Activated T-helper 1 cell treated with anti-CD3 and anti-CD28 coated beads, Interleukin-12 subunit alpha, Interleukin-12 subunit beta, Interleukin-2, Interleukin-4 antibody, amounts not matched to agents 30 ng/mL and 10 ng/mL and 1 ng/mL, durations not matched to agents 14 hours and 24 hours and 36 hours (primary cell): ENCODE measurements at places on chromosomes 3 and 15.
A peak's percentile ranks its signal among the peaks of the same experiment; 100 is the strongest.

DNA sequence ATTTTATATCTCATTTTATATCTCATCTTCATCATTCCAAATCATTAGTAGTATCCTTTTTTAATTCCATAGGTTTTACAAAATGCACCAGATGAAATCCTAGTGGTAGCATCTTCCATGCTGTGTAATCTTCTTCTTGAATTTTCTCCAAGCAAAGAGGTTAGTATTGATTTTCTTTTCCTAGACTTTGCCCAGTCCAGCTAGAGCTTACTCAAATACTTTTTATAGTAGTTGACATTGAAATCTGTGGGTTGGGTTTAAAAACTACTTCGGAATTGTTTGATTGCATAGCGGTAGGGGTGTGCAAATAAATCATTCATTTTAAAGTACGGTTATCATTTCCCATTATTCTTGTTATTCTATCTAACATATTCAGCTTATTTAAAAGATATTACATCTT, 62.6 kb downstream of the NME9 start:
- no peak for DNase-seq

DNA sequence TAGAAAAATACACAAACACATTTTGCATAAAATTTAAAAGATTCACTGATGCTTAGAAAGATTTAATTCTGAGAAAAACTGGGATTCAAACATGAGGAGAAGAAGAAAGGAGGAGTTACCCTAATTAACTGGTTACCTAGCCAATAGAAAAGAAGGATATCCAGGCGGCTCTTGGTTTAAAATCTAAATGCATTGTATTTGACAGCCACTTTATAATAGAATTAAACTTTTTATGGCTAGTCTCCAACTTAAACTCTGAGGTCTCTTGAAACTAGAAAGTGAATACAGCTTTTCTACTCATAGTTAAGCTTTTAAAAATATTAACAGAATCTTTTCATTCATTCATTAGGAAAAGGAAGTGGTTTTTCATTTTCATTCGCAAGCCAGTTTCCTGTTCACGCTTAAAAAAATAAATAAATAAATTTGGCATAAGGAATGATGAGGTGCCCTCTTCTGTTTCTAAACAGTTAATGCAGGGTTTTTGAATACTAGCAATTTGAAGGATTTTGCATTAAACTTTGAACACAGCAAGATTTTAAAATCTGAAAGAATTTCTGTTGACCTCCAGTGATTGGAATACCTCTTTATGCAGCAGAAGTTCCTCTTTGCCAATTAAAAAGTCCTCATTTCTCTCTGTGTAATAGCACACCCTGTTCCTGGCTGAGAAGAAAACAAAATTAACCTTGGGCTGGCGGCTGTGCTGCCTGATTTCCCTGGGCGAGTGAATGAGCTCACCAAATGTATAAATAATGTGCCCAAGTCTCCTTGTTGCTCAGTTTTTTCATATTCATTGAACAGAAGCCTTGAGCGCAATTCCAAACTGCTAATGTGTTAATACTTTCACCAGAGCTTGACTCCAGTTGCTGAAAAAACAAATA, 105.1 kb downstream of the ZMAT3 start:
- DNase-seq: no peak

- no peak for DNase-seq
Measured at GRCh38 chr3:38219609-38220197, 45.9 kb upstream of the SLC22A13 start.

DNA sequence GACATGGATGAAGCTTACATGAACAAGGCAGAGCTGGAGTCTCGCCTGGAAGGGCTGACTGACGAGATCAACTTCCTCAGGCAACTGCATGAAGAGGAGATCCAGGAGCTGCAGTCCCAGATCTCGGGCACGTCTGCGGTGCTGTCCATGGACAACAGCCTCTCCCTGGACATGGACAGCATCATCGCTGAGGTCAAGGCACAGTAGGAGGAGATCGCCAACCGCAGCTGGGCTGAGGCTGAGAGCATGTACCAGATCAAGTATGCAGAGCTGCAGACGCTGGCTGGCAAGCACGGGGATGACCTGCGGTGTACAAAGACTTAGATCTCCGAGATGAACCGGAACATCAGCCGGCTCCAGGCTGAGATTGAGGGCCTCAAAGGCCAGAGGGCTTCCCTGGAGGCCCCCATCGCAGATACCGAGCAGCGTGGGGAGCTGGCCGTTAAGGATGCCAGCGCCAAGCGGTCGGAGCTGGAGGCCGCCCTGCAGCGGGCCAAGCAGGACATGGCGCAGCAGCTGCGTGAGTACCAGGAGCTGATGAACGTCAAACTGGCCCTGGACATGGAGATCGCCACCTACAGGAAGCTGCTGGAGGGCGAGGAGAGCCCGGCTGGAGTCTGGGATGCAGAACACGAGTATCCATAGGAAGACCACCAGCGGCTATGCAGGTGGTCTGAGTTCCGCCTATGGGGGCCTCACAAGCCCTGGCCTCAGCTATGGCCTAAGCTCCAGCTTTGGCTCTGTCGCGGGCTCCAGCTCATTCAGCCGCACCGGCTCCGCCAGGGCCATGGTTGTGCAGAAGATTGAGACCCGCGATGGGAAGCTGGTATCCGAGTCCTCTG, 77.6 kb downstream of the CLDN11 start:
- no peak for DNase-seq

GRCh38 chr3:185760088-185760487, 64.8 kb downstream of the IGF2BP2 start:
- DNase-seq: no peak

DNA sequence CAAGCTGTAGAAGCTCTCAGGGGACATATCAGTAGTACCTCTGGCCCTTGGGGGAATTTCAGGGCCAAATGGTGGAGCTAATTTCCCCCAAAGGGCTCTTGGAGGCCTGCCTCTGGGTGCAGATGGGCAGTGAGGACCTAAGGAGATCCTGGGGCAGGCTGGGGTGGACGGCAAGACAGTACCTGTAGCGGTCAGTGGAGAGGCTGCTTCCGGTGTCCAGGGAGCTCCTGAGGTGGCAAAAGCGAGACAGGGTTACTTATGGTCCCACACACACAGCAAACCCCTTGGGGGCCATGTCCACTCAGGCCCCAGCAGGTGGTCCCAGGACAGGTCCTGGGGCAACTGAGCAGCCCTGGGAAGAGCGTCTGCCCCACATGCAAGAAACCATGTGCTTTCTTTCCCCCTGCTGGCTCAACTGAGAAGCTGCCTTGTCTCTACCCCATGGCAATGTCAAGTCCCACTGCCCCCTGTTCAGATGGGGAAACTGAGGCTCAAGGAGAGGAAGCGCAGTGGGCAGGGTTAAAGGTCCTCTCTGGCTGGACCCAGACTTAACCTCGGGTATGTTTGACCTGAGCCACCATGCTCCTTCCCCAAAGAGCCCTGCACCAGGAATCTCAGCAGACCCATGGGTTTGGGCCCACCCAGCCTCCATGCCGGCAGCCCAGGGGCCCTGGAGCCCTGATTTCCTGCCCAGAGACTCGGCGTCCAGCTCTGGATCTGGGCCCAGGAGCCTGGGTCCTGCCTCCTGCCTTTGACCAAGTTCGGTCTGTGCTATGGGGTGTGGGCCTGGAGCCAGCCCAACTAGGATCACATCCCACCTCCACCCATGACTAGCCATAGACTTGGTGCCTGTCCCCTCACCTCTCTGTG, 25.7 kb downstream of the IQSEC1 start:
- no peak for DNase-seq

DNA sequence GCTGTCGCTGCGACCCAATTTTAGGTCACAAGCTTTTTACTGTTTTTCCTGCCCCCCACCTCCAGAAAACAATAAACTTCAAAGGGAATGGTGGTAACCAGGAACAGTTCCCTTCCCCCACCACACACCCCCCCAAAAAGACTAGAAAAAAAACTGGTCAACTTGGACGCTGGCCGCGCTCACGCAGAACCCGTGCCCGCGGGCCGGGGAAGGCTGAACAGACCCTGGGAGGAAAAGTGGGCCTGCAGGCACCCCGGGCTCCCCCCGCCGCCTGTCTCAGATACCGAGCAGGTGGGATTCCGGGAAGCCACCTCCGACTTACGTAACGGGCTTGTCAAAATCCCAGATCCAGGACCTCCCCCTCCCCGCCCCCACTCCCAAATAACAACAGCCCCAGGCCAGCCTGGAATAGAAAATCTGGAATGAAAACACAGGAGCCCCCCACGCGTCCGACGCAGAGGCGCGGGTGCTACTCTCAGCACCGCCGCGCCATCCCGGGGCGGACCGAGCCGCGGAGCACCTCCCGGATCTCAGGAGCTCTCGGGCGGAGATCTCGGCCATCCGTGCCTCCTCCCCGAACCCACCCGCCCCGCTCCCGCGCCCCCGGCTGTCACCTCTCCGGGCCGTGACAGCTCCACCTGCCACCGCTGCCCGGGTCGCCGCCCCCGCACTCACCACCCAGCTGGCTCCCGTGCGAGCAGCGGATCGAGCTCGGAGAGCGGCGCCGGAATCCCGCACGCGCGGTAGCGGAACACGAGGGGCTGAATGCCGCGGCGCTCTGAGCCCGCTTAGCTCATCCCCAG, 557 bp downstream of the DENND4A start:
- DNase-seq: peak; percentile 38

GRCh38 chr3:106930086-106930485, 447.2 kb upstream of the CCDC54 start:
- no peak for DNase-seq

DNA sequence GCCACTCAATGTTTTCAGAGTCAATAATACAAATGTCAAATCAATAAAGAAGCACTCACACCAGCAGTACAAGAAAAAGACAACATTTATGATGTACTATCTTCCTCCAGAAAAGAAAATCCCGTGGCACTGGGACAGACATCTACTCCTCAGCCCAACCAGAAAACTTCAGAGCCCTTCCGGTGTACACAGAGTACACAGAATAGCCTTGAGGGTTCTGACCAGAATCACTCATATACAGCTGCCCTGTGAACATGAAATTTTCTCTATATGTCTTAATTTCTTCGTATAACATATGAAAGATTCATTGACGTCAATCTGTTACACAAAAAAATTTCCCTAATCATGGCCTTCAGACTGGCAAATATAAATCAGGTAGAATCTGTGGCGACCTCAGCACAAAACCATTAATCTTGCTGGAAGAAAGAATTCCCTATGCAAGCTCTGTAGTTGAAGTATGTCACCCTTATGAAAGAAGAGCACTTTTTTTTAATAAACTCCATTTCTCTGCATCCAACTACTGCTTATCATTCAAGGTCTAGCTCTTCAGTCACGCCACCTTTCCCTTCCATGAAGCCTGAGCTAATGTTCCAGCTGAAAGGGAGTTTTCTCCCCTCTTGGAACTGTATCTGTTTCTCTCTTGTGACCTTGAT, 53.8 kb upstream of the PLAAT1 start:
- DNase-seq: no peak

- no peak for DNase-seq
Measured at GRCh38 chr3:183370391-183370790, 58.0 kb downstream of the MCF2L2 start.

GRCh38 chr15:99279827-99280226, 28.5 kb downstream of the LRRC28 start:
- no peak for DNase-seq

DNA sequence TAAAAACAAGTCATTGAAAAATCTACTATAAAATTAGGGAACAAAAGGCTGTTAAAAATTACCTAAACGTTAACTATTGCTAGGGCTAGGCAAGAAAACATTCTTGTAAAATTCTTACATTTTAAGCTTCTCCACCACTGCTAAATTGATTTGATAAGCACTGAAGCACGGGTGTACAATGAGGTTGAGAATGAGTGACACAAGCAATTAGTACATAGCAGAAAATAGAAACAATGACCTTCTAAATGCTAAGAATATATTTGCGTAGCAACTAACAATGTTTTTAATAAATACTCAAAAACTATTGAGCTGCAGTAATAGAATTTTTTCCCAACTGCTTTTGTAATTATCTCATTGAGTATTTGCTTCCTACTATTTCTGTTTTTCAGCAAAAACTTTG, 4.7 kb downstream of the SGO1 start:
- DNase-seq: no peak

DNA sequence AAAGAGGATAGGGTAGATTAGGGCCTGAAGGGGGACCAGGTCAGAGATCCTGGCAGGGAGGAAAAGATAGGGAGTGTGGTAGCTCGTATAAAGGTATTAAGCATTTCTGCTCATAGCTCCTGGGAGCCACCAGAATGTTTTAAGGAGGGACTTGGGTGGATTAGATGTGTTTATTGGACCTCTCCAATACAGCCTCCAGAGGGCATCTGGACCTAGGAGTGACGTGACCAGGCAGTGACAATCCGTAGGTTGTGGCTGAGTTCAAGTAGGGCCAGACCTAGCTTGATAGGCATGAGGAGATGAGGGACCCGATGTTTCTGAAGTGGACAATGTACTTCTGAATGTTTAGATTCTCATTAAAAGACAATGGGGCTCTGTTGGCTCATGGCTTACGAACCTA, 435.2 kb downstream of the MCTP2 start:
- DNase-seq: no peak

- no peak for DNase-seq
Measured at GRCh38 chr3:62835554-62836236, 39.5 kb downstream of the CADPS start.

DNA sequence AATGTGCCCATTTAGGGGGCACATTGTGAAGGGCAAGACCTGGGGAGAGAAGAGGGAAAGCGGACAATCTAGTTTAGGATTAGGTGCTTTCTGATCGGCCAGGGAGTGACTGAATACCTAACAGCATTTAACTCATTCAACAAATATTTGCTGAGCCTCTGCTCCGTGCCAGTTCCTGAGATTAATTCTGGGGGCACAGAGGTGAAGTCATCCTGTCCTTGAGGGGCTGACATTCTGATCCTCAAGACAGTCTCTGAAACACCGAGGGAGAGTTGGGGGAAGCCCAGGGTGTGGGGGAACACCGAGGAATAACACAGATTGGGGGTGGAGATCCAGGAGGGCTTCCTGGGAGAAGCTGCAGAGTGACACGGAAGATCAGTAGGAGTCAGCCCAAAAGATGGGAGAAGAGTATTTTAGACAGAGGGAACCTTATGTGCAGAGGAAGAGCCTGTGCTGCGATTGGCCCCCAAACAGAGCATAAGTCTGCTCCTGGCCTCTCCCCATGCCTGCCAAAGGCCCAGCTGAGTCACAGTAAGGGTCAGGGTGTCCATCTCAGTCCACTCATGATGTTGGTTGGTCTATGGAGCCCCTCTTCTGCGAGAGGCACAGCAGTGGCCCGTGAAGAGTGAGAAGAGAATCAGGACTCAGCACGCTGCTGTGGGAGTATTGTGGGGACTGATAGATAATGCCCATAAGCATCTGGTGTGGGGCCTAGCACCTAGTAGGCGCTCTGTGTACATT, 60.2 kb downstream of the AMOTL2 start:
- DNase-seq: no peak

GRCh38 chr15:83462953-83463433, 15.9 kb downstream of the SH3GL3 start:
- no peak for DNase-seq

GRCh38 chr15:65368302-65369211, 9.2 kb downstream of the IGDCC3 start:
- DNase-seq: no peak
